ENCODE measurements at places on chromosomes 7 and 10.

DNA sequence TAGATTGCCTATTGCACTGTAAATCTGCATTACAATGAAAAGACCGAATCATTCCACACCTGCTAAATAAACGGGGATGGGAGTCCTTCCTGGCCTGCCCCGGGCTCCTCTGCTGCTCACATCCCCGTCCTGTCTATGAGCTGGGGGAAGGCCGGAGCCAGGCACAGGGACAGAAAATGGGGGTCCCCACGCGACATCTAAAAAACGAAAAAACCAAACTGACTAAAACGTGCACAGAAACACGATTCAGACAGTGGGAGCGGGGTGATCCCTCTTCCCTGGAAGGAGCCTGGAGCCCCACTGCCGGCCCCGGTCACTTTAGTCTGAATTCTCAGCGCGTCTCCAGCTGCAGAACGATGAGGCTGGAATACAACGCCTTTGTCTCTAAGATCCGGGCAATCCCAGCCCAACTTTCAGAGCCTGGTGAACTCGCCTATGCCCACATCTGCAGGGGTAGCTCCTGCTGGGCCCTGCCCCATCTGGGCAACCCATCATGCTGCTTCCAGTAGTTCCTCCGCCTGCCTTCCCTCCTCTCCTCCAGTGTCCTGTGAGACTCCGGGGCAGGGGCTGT is 78.0 kb downstream of the ADARB2 start:
- DNase-seq, result no peak

GRCh38 chr7:82284936-82285519 is 158.5 kb downstream of the CACNA2D1 start:
- no peak for DNase-seq

GRCh38 chr7:51055039-51055840 is 261.4 kb downstream of the COBL start:
- no peak for DNase-seq

DNA sequence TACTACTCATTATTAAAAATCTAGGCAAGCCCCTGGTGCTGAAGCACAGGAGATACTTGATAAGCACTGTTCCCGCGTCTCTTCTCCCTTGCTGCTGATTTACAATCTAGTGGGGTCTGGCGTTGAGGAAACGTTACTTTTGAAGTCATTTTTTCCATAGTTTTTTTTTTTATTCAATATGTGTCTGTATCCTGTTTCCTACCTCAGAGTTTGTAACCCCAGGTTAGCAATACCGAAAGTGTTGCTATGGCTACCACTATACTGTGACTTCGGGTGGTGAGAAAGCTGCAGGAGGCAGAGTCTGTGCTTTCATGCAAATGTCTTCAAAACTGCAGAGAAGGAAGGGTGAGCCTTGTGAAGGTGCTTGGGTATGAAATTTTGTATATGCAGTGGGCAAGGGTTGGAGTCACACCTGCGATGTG is 458.8 kb upstream of the GHITM start:
- no peak for DNase-seq

DNA sequence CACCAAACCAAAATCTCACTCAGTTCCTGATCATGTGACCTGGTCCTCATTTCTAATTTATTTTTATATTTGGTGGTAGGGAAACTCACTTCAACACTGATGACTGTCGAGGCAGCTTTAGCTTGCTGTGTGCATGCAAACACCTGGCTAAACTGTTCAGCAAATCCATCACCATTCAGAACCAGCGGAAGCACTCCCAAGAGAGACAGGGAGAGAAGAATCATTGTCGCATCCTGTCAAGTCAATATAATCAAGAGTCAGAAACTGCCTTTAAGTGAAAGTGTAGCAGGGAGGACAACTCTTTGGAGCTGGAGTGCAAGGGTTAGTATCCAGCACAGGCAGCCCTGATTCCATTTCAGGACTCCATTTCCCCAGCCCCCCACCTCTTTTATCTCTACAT is 300.7 kb downstream of the XPNPEP1 start:
- no peak for DNase-seq

- no peak for DNase-seq
Observed at GRCh38 chr10:16894821-16895220, 77.6 kb upstream of the RSU1 start.

DNA sequence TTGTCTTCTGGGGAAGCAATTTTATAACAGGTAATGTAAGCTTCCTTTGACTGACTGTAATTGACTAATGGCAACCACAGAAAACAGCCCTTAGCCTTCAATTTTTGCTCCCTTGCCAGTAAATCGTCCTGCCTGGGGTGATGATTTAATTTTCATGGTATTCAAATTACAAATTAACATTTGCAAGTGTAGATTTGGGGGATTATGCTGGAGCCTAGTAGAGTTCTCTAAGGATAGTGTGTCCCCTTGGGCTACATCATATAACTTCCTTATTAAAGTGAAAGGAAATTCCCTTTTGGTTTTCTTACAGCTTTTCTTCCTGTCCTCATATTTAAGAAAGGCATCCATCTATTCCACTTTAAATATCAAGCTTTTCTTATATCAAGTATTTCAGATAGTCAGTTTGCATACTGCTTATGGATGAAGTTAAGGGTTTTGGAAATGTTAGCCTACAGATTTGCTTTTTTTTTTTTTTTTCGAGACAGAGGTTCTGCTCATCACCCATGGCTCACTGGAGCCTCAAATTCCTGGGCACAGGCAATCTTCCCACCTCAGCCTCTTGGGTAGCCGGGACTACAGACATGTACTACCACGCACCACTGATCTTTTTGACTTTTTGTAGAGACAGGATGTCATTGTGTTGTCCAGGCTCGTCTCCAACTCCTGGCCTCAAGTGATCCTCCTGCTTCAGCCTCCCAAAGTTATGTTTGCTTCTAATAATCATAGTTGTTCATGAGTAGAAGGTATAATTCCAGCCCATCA is 35.9 kb upstream of the HDAC9 start:
- no peak for DNase-seq

DNA sequence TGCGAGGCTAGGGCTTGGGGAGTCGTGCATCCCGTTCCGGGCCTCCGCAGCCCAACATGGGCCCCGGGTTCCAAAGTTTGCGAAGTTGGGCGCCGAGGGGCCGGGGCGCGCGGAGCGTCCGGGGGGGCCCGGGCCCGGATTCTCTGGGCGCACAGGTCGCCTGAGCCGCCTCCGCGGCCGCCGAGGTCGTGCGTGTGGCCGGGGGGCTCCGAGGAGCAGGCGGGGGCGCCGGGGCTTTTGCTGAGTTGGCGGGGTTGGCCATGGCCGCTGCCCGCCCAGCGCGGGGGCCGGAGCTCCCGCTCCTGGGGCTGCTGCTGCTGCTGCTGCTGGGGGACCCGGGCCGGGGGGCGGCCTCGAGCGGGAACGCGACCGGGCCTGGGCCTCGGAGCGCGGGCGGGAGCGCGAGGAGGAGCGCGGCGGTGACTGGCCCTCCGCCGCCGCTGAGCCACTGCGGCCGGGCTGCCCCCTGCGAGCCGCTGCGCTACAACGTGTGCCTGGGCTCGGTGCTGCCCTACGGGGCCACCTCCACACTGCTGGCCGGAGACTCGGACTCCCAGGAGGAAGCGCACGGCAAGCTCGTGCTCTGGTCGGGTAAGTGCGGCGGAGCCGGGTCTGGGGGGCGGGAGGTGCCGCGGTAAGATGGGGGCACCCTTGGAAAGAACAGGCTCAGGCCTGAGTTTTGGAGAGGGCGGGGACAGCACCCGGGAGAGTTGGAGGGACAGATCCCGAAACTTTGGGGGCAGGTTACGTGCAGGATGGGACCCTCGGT is 643 bp downstream of the SMO start:
- peak; percentile 89 for DNase-seq

GRCh38 chr10:26057466-26057865 is 123.4 kb downstream of the MYO3A start:
- DNase-seq, result no peak

GRCh38 chr10:74981831-74982633 is 129.4 kb upstream of the SAMD8 start:
- DNase-seq, result no peak

DNA sequence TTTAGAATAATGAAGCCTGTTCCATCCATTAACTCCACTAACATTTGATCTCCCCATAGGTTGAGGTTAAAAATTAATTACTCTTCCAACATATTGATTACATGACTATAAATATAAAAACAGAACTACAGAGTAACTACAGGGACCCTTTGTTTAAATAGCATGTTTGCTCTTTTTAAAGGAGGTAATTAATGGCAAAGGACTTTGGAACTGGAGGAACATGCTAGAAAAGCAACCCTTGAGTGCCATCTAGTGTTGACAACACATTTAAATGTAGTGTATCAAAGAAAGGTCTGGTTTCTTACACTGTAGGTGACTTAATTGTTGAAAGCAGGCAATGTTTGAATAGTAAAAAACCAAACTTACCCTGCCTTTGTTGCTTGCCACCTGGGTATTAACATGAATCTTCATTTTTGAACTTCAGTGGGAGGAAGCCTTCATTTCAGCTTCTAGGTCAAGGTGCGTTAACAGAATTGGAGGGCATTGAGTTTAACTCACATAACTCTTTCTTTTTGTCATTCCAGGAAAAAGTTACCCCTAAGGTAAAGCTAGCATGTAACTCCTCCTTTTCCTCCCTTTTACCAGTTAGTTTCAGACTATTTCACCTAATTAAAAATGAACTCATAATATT is 52.6 kb upstream of the CAPZA2 start:
- peak; percentile 47 for DNase-seq

- DNase-seq, result no peak
Observed at GRCh38 chr10:94916423-94916822, 22.0 kb upstream of the CYP2C9 start.

DNA sequence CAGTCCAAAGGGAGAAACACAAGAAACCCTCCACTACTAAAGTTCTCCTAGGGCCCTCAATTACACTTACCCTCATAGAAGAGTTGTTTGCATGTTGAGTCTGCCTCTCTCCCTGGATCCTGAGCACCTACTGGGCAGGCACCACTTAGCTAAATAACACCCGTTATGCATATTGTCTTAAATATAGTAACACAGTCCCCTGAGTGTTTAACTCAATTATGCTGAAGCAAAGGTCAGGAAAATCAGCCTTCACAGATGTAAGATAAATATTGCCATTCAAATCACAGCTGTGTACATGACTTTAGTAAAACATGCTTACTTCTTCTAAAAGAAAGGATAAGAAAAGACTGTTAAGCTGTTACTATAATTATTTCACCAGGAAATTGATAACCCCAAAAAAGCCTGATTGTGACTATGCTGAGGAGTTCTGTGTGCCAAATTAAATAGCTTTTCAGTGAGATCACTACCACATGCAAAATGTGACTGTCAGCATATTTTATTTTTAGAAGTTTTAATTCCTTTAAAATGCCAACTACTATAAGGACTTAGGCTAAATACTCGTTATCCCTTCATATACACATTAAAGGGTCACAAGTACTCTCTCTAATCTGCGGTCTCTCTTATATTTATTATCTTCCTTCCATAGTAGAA is 733.9 kb upstream of the PHF14 start:
- DNase-seq, result no peak

GRCh38 chr7:11751315-11751714 is 80.7 kb downstream of the THSD7A start:
- no peak for DNase-seq

GRCh38 chr10:91043173-91043910 is 122.5 kb upstream of the ANKRD1 start:
- peak; percentile 52 for DNase-seq

GRCh38 chr7:132145063-132145462 is 431.2 kb downstream of the PLXNA4 start:
- DNase-seq, result no peak

DNA sequence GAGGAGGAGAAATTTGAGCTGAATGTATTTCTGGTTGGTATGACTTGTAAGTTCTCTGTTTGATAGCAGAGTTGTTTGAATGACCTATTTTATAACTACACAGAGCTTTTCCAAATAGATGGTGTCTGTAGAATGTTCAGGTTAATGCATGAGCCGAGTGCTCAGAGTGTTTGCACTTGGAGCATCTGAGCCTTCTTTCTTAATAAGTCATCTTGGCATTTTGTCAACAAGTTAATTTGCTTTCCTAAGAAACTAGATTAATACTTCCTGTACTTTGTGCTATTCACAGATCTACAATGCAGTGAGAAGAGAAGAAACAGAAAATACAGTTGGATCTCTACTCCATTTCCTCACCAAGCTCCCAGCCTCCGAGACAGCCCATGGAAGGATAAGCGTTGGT is 138.2 kb downstream of the PLCE1 start:
- DNase-seq, result no peak

GRCh38 chr7:101739775-101740398 is 77.5 kb upstream of the CUX1 start:
- no peak for DNase-seq

- DNase-seq, result no peak
Observed at GRCh38 chr7:100431286-100431735, 1.7 kb downstream of the MEPCE start.

DNA sequence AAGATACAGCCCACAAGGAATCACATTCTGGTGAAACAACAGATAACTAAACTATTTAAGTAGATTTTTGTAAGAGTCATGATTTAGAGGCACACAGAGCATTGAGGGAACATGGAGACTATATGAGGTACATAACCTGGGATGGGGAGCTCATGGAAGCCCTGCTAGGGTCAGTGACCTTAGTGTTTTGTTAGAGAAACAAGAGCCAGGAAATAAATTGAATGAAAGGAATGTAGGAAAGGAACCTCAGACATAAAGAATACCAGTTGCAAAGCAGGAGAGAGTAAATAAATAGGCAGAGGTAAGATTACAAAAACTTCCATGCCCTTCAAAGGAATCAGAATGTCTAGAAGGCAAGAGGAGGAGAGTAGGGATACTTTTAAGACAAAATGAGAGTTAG is 1076.9 kb downstream of the CNTNAP2 start:
- DNase-seq, result no peak

DNA sequence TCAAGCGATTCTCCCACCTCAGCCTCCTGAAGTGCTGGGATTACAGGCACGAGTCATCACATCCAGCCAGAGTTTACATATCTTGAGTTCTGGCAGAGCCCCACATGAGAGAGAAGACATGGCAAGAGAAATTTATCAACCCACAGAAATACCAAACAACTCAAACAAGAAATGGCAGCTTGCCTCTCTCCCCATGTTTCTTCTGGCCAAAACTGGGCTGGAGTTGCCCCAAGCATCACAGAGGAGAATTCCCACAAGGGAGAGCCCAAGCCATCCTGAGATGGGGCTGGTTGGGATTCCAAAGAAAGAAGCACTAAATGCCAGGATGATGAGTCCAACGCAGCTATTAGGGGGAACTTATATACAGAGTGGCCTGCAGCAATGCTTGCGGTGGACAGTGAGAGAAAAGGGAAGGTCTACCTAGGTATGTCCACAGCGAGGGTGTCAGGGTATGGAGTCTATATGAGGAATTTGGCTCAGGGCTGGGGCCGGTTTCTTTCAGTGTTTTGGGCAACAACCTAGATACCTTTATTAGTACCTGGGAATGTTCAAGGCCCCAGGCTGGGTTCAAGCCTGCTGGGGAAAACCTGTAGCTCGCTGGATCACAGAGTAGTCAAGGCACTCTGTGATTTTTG is 14.5 kb upstream of the PAX4 start:
- no peak for DNase-seq

DNA sequence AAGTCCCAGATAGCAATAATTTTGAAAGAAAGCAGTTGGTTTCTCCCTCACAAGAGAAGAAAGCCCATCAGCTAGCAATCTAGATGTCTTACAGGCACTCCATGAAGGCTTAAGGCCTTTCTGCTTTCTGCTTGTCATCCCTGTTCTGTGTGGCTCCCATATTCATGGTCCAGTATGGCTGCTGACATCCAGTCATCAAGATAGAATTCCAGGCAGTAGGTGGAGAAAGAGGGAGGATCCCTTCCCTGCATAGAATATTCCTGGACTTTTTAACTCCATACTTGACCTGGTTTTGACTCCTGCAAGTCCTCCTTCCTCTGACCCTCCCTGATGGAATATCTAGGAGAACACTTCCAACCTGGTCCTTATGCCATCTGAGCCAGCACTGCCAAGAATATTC is 389.9 kb upstream of the AKR1E2 start:
- no peak for DNase-seq

Measured in SK-N-SH (cell line).